NCI-H460 (cell line): ENCODE measurements at places on chromosomes 12 and 14.

DNA sequence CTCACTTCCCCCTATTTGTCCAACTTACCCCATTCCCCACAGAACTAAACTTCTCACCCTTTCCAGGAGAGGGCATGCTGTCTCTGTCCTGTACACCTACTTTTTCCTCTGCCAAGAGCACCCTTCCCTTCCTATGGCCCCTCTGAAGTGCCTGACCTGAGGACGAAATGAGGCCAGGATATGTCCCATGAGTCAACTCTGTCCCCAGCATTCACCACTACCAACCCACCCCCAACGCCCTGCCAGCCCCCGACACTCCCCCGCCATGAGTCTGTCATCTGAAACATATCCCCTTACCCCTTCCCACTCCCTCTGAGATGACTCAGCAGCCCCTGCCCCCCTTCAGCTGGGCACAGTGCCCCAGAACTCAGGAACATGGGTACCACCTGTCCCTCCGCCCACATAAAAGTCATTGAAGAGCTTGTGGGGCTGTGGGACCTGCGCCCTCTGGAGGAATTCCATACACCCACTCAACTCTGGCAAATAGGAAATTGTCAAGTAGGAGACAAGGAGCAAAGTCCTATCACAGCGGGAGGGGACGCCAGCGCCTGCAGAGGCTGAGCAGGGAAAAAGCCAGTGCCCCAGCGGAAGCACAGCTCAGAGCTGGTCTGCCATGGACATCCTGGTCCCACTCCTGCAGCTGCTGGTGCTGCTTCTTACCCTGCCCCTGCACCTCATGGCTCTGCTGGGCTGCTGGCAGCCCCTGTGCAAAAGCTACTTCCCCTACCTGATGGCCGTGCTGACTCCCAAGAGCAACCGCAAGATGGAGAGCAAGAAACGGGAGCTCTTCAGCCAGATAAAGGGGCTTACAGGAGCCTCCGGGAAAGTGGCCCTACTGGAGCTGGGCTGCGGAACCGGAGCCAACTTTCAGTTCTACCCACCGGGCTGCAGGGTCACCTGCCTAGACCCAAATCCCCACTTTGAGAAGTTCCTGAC lies 26.3 kb downstream of the ITGA7 start:
- peak; percentile 79 for DNase-seq

GRCh38 chr12:118436002-118436730 lies 59.8 kb downstream of the SUDS3 start:
- DNase-seq, result peak; percentile 15

- no peak for DNase-seq
These were observed 237.2 kb downstream of the TMTC2 start for GRCh38 chr12:82923935-82924334.

GRCh38 chr14:51653079-51653774 lies 1.5 kb downstream of the FRMD6 start:
- no peak for DNase-seq

DNA sequence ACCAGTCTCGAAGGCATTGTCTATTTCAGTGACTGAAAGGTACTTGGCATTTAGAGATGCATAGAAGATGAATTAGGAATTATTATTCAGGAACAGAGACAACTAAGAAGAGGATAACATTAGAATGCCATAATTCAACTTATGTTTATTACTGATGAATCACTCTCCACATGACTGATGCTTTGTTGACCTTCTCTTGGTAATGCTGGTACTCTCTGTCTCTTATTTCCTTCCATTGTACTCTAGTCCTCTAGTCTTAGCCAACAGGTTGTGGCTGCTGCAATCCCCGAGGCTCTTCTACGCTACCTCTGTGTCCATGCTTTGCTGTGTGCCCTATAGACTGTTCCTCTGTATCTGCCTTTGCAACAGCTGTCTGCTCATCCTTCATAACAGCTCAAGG lies 652.9 kb downstream of the NRXN3 start:
- no peak for DNase-seq

GRCh38 chr12:24447678-24448077 lies 498.2 kb upstream of the SOX5 start:
- DNase-seq, result no peak

DNA sequence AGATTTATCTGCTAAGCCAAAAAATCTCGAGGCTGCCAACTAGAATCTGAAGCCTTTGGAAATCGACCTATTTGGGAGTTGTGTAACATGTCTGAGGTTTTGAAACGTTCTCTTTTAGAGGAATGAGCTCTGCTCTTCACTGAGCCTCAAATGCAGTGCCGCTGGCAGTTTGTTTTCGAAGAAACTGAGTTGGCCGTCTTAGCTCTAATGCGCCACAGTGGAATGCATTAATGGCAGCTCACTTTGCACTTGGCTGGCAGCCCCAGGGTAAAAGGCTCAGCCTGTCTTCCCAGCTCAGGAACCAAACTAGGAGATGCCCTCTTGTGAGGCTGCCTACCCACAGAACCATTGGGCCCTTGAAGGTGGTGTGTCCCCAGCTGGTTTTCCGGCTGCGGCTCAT lies 53.8 kb downstream of the SFSWAP start:
- DNase-seq, result no peak

DNA sequence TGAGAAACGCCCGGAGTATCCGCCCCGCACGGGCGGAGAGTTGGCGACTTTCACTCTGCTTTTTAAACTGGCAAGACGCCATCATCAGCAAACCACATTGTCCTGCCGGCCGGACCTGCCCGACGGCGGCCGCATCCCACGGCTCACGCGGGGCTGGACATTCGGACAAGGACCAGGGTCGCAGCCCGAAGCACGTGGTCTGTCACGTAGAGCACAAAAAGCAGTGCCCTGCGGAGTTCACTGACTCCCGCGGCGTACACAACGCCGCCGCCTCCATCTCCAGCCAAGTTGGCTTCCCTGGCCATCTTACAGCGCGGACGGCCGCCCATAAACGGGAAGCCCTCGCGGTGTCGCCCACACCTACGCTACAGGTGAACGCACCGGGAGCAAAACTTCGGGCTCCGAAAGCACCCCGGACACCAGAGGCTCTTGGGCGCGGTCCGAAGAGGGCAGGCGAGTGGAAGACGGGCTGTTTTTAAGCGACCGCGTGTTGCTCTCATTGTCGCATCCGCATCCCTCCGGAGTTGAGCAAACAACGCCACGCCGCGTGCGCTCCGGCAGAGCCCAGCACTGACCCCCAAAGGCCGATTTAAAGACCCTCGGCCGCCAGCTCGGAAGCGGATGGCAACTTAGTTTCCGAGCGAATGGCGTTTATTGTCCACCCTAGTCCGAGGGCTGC lies 966 bp downstream of the SINHCAF start:
- no peak for DNase-seq

GRCh38 chr12:109275173-109275572 lies 33.9 kb downstream of the FOXN4 start:
- DNase-seq, result no peak

DNA sequence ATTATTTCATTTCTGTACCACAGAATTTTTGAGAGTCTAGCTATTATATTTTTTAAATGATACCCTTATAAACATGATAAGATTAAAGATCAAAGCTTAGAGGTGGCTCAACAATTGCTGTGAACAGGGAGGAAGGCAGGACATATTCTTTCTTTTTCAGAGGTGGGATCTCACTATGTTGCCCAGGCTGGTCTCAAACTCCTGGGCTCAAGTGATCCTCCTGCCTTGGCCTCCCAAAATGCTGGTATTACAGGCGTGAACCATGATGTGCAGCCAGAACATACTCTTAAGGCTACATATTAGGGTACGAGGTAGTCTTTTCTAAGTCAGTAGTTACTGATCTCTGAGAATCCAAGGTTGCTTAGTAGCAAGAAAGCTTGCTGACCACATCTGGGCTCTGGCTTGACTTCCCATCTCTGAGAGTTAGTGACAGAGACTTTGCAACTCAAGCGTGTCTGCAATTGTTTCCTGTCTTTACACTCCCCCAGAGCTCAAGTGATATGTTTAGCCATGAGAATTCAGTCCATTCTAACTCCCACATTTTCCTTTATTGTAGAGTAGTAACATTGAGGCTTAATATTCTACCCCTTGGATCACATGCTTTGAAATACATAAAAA lies 8.6 kb downstream of the RAB5B start:
- no peak for DNase-seq

- no peak for DNase-seq
These were observed 125.0 kb upstream of the HMGA2 start for GRCh38 chr12:65699251-65699650.

DNA sequence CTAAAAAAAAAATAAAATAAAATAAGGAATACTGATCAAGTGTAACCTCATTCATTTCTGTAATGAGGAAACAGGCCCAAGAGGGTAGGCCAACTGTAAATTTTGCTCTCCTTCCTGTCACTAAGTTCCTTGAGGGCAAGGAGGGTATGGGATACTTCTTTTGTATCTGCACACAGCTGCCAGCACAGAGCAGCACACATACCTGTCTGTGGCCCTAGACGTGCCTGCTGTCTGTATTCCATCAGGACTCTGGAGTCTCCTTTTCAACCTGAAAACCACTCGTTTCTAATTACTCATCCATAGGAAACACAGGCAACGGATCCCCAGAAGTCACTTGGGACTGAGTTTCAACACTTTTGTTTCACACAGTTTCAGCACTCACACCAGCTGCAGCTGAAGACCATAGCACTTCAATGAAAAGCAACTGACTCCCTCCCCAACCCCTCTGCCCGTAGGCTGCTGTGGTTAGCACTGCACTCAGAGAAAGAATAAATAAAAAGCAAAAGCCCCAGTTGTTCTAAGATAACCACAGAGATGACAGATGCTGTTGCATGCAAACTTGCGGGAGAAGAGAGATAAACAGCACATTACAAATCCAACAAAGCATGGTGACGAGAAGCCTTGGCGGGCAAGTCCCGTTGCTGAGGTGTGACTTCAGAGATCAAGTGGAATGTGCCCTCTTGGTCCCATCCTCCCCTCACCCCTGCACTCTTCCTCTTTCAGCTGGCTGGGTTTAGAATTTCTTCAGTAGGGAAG lies 24.9 kb downstream of the CRACR2A start:
- no peak for DNase-seq

GRCh38 chr12:48156652-48157017 lies 680 bp downstream of the ASB8 start:
- no peak for DNase-seq

GRCh38 chr12:77001276-77001675 lies 64.1 kb downstream of the E2F7 start:
- DNase-seq, result no peak

GRCh38 chr14:72792051-72792788 lies 101.7 kb downstream of the DPF3 start:
- no peak for DNase-seq

- peak; percentile 30 for DNase-seq
These were observed 2.4 kb downstream of the E2F7 start for GRCh38 chr12:77062846-77063461.

GRCh38 chr14:99862136-99862535 lies 68.9 kb downstream of the EML1 start:
- DNase-seq, result no peak

DNA sequence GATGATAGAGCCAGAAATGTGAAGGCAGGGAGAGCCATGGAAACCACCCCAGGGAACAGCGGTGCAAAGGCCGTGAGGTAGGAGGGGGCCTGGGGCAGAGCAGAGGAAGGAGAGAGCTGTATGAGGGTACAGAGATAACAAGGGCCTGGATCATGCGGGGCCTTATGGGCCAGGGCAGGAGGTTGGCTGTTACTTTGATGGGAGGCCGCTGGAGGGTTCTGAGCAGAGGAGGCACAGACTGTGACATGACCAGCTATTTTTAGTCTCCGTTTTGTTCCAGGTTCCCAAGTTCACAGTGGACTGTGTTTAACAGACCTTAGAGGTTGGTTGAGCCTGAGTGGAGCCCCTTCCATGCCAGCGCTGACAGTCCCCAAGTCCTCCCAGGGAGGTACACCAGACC lies 118.6 kb downstream of the GCH1 start:
- no peak for DNase-seq

DNA sequence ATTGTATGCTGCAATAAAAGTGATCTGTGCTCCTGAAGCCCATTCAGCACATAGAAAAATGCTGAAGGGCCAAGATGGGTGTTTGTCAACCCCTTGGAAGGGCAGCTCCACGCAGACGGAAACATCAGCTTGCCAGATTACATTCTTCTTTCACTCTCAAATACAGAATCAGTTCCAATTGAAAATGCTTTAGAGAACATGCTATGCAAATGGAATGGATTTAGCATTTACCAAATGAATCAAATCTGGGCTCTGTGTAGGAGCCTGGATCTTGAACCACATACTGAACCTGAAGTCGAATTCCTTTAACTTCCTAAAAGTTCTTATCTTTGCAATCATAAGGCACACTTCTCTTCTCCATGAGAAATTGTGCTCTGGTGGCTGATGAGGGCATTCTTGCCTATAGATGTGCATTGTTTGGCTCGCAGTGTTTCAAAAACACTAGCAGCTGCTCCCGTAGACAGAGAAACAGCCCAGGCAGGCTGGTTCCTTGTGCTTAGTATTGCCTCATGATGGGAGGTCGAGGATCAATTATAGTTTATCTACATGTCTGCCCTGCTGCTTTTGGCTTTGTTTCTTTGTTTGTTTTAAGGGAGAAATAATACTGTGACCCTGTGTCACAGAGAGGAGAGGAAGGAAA lies 489.8 kb upstream of the FLRT2 start:
- DNase-seq, result no peak

DNA sequence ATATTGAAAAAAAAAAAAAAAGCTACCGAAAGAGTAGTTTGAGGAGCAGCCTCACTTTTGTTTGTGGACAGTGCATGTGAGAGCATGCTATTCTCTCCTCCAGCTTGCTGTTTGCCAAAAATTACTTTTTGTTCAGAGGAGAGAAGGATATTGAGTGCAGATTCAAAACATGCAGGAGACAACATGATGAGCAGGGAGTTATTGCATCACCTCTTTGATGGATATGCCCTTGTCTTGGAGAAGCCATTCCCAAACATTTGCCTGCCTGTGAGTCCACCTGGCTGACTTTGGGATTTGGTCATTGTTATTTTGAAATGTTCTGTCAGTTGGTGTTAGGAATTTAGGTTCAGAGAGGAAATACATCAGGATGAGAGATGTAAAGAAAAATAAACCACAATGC lies 2.4 kb downstream of the C12orf75 start:
- DNase-seq, result no peak

DNA sequence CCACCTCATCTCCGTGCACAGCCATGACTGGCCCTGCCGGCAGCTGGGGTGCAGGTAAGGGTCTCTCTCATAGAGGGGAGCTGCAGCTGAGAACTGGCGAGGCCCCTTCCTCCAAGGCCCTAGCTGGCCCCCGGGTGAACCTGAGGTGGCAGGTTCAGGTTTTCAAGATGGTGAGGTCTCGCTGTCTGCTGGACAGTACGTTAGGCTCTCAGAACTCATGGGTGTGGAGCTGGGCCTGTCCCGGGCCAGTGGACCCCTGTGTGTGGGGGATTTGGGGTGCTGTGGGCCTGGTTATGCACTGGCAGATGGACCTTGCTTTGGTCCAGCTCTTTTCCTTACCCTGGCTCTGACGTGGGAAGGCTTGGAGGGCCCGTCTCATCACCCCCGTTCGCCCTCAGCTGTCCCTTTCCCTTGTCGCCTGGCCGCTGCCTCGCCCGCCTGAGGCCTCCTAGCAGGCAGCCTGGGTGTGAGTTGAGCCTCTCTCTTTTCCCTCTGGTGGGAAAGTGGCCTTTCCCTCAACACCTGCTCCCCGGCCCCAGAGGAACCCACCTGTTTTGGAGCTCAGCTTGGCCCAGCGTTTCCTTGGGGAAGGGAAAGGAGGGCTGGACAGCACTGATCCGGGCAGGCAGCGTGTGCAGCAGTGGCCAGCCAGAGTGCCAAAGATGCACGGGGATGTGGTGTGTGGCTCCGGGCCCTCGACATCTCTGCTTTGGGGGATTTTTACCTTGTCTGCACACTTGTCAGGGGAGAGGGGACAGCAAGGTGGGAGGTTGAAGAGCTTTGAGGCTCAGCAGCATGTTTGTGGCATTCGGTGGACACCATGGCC lies 28.3 kb downstream of the IL31 start:
- DNase-seq, result no peak
